Ureter (tissue), 1 donor: ENCODE measurements at places on chromosomes 6 and 20. TPM values are rescaled to one million over a fixed set of nuclear protein-coding genes. Genes with fewer than 3 reads are reported as not detected.

FOXP4 gene
- 25.1 TPM for total RNA-seq

OLIG3 gene
- not detected for total RNA-seq

BRD2 gene
- 205 TPM for total RNA-seq

GRCh38 chr6:119096721-119097565, 18.5 kb upstream of the FAM184A start:
- DNase-seq = peak; percentile 88

DNA sequence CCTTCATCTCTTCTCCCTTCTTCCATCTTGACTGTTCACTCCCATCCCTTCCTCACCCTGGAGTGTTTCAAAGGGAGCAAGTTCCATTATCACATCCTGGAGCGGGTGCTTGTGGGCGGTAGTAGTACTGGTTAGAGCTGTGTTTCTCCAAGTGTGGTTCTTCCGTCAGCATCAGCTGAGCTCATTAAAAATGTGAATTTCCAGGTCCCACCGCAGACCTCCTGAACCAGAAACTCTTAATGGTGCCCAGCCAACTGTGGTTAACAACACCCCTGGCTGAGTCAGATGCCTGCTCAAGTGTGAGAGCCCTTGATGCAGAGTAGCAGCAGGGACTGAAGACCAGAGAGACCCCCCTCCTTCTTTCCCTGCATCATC, 24.4 kb downstream of the ANGPT4 start:
- no peak for DNase-seq

- DNase-seq = no peak
Measured at GRCh38 chr6:119294984-119295383, 54.6 kb downstream of the MAN1A1 start.

DNA sequence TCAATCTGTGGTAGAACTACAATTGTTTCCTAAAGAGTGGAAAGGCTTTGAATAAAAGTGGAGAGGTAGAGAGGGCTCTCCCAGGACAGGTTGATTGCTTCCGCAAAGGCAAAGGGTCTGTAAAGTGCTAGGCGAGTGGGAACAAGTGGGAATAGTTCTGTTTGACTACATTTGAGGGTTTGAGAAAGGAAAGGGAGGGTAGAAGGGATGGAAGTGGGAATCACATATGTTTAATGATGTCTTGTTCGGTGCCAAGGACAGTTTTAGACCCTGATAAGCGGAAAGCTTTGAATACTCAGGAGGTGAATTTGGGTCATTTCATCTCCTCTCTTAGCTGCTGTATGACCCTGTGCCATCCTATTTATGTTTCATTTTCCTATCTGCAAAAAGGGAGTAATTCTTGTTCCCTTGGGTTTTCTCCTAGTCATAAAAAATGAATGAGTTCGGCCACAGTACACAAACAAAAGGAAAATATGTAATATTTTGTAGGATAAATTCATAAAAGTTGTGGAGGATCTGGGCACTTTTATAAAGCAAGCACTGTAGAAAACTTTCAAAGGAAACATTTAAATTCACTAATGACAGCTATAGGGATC, 1.7 kb upstream of the PIM1 start:
- DNase-seq = no peak

GRCh38 chr6:161151059-161151645, 122.7 kb downstream of the AGPAT4 start:
- DNase-seq = no peak

- DNase-seq = no peak
Measured at GRCh38 chr6:107304421-107305025, 154.8 kb downstream of the PDSS2 start.

- no peak for DNase-seq
Measured at GRCh38 chr6:32102255-32102654, 6.9 kb downstream of the TNXB start.

DNA sequence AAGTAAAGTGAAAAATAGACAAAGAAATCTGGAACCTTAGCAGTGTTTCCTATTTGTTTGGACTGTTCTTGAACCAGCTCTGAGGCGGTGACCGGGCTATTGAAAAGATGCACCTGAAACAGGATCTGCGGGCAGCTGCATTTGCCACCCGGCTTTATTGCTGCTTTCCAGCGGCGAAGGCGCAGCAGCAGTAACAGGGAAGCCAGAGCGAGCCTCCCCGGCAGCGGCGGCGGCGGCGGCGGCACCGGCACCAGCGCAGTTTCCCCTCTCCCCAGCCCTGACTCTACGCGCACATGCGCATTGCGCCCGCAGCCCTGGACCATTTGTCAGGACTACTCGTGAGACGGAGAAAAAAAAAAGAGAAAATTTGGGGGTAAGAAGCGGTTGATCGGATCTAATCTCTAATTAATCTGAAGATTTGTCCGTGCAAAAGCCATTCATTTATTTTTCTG, at the start of gene L3MBTL3:
L3MBTL3 (plus strand) TSS at position 290 of the 452 bp plus-strand sequence. CDS start 24,119 bp downstream, outside the sequence.
- DNase-seq = peak; percentile 87

DNA sequence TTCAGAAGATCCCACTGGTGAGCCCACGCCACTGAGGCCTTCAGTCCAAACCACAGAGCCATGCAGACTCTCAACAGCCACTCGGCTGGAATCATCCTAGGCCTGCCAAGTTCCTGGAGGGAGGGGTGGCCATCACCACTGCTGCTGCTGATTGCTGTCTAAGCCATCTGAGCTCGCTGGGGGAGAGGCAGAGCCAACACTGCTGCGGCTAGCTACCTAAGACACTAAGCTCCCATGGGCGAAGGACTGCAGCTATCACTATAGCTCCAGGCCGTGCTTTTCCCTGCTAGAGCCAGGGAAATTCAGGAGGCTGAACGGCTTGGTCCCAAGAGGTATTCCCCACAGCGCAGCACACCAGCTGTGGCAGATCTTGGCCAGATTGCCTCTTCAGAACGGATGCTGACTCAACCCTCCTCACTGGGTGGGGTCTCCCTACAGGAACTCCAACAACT, 73.6 kb downstream of the TBC1D32 start:
- no peak for DNase-seq

GRCh38 chr20:53884859-53885541, 185.4 kb downstream of the BCAS1 start:
- no peak for DNase-seq

DNA sequence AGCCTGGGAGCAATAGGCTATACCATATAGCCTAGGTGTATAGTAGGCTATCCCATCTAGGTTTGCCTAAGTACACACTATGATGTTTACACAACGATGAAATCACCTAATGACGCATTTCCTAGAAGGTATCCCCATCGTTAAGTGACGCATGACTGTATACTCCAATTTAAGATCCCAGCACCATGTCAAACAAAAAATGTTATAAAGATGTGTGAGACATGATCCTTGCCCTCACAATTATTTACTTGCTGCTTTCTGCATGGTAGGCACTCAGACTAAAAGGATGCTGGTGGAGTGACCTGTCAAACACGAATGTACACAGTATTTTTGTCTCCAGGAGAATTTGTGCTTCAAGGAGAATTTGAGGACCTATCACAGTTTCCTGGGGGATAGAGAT, 32.3 kb downstream of the SNAP25 start:
- DNase-seq = no peak

DNA sequence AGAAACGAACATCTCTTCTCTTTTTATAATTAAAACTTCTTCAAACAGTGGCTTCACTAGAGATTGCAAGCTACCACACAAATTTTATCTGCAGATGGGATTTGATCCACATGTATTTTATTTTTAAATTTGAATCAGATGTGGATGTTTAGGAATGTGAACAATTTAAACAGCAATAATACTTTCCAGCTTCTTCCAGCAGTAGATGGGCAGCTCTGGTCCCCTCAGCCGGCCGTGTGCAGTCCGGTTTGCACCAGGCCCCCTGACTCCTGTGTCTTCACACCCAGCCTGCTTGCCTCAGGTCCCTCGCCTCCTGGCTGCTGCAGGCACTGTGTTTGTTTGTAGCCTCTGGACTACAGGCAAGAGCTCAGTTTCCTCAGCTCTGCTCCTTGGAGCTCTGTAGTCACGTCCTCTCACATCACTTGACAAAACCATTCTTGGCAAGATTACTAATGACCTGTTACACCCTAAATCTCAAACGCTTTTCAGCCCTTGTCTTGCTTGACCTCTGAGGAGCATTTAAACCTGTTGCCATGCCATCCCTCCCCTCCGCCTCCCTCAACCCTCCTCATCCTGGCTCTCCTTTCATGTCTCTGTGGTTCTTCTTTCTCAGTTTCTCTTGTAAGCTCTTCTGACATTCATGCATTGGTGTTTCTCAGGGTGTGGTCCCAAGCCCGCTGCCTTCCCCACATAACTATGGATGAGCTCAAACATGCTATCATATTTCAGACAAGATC, 13.2 kb upstream of the ZBTB24 start:
- no peak for DNase-seq

GRCh38 chr6:31400467-31401289, 2.7 kb upstream of the MICA start:
- DNase-seq = peak; percentile 82

DNA sequence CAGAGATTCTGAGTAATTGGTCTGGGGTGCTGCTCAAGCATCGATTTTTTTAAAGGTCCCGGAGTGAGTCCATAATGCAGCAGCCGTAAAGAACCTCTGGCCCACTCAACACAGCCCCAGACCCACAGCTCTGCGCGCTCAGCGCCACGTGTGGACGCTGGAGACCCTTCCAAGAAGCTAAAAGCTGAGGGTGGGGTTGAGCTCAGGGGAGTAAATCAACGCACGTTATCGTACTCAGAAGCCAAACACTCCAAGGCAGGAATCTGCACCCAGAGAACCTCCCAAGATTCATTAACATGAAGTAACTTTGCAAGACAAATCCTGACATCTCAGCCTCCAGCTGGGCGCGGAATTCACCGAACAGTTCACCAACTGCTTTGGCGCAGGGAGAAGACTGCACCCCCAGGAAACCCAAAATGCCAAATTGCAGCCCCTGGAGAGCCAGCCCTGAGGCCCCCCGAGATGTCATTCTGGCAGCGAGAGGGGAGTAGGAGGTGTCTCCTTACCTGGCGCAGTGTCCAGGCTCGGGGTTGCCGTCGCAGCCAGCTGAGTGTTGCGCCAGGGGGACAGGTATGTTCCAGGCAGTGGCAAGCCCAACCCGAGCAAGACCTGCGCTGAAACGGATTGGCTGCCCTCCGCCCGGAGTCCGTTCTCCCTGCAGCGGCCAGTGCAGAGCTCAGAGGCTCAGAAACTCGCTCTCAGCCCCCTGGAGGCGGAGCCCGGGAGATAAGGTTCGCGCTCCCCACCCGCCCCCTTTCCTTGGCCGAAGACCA, at the start of gene COL21A1:
COL21A1 (minus strand) TSS at position 700 of the 773 bp plus-strand sequence. CDS start 64,962 bp downstream, outside the sequence.
- peak; percentile 67 for DNase-seq

DNA sequence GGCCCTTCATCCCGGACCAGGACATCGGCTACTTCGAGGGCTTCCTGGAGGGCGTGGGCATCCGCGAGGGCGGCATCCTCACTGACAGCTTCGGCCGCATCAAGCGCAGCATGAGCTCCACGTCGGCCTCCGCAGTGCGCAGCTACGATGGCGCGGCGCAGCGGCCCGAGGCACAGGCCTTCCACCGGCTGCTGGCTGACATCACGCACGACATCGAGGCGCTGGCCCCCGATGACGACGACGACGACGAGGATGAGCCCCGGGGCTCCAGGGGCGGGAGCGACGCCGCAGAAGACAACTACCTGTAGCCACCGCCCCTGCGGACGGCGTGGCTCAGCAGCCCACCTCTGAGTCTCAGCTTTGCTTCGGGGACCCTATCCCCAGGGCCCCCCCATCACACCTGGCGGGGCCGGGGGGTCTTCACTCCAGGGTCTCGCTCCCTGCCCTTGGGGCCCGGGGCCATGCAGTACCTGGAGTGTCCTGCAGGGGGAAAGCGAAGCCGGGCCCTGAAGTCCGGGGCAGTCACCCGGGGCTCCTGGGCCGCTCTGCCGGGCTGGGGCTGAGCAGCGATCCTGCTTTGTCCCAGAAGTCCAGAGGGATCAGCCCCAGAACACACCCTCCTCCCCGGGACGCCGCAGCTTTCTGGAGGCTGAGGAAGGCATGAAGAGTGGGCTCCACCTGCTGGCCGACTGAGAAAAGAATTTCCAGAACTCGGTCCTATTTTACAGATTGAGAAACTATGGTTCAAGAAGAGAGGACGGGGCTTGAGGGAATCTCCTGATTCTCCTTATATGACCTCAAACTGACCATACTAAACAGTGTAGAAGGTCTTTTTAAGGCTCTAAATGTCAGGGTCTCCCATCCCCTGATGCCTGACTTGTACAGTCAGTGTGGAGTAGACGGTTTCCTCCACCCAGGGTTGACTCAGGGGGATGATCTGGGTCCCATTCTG, 20.8 kb upstream of the HCK start:
- peak; percentile 80 for DNase-seq

- DNase-seq = no peak
Measured at GRCh38 chr6:31958412-31958740, 395 bp downstream of the NELFE start.

DNA sequence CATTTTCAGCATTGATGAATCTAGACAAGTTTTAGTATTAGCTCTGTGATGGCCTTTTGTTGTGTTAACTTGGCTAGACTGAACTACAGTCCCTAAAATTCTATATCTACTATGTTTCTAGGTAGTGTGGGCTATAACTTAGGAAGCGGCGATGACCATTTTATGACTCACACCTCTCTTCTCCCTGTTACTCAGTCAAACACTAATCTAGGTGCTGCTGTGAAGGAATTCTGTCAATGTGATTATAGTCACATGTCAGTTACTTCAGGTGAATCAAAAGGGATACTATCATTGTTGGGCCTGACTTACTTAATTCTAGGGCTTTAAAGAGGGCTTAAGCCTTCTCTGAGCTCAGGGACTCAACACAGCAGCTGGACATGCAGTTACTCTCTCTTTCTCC, 691.5 kb upstream of the MAP3K7 start:
- no peak for DNase-seq

DNA sequence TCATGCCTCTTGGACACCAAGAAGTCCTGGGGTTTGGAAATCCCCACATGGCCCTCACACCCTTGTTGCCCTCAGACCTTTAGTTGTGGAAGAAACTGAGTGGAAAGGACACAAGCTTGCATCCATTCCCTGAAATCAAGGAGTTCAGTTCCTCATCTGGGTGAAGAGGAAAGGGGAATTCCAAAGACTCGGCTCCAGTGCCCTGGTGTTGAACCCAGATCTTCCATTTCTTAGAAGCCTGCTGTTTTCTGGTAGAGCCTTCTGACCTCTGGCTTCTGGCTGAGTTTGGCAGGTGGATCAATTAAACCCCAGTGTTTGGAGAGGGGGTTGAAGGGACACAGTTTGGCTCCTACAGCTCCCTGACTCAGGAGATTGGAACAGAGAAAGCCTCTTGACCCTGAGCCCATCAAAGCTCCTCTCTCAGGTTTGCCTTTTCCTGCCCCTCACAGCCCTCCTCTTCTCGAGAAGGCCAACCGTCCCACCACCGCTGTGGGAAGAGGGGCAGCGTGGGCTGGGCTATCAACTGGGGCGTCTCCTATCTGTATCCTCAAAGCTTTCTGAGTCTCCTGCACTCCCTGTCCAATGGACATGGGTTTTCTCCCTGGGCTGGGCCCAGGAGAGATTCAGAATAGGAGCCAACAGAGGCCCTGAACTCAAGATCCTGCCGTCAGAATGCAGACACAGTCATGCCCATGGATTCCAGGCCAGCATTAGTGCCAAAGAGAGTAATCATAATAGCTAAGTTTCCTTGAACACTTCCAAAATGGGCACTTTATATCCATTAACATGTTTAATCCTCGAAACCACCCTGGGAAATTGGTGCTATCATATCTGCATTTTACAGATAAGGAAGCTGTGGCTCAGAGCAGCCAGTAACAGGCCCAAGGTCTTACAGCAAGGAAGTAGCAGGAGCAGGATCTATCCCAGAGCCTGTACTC, 146.2 kb downstream of the VEGFA start:
- no peak for DNase-seq
